ENCODE measurements at places on chromosomes 13 and 19. TPM values are rescaled to one million over a fixed set of nuclear protein-coding genes. Genes with fewer than 3 reads are reported as not detected.

CASP14 gene
- total RNA-seq = not detected

SHISA2 gene
- total RNA-seq = 8.5 TPM

PLEKHJ1 gene
- 46.5 TPM for total RNA-seq

GRCh38 chr19:45568732-45569131 is 15.9 kb downstream of the OPA3 start:
- no peaks in the 10 kb centered on the region for H3K36me3 ChIP-seq
- H3K27ac ChIP-seq = no peak overlapping the region
- DNase-seq = no peak
- no peak overlapping the region for H3K4me3 ChIP-seq

GRCh38 chr13:46751811-46752635 is 44.9 kb downstream of the ESD start:
- no peak overlapping the region for H3K4me3 ChIP-seq
- peak; percentile 16 for DNase-seq
- H3K27ac ChIP-seq = no peak overlapping the region
- no peaks in the 10 kb centered on the region for H3K4me1 ChIP-seq
- H3K36me3 ChIP-seq = peaks cover 4% of the 10 kb centered on the region

GRCh38 chr13:99542788-99543406 is 41.6 kb downstream of the TM9SF2 start:
- H3K4me1 ChIP-seq = no peaks in the 10 kb centered on the region
- peak; percentile 28 for DNase-seq
- H3K27ac ChIP-seq = no peak overlapping the region
- no peaks in the 10 kb centered on the region for H3K27me3 ChIP-seq

DNA sequence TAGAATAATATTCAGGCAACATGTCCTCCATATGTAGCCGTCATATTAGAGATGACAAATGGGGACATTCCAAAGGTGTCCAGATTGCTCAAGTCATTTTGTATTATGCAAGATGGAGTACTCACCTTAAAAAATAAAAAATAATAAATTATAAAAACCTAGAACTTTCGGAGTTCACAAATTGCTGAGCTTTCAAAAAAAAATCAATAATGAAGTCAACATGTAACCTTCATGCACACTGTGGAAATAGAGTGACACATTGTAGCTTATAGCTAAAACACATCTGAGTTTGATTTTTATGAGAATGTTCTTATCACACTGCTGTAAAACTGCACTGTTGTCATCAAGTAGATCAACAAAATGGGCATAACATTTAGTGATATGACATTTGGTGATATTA is 411.2 kb downstream of the GPC6 start:
- H3K27ac ChIP-seq = no peak overlapping the region
- H3K27me3 ChIP-seq = no peaks in the 10 kb centered on the region
- no peaks in the 10 kb centered on the region for H3K4me1 ChIP-seq
- H3K36me3 ChIP-seq = no peaks in the 10 kb centered on the region
- no peak for DNase-seq
- H3K4me3 ChIP-seq = no peak overlapping the region

- DNase-seq = no peak
- no peak overlapping the region for H3K4me3 ChIP-seq
- H3K27ac ChIP-seq = no peak overlapping the region
- no peaks in the 10 kb centered on the region for H3K27me3 ChIP-seq
Observed at GRCh38 chr13:114145722-114146121, 13.3 kb upstream of the RASA3 start.

DNA sequence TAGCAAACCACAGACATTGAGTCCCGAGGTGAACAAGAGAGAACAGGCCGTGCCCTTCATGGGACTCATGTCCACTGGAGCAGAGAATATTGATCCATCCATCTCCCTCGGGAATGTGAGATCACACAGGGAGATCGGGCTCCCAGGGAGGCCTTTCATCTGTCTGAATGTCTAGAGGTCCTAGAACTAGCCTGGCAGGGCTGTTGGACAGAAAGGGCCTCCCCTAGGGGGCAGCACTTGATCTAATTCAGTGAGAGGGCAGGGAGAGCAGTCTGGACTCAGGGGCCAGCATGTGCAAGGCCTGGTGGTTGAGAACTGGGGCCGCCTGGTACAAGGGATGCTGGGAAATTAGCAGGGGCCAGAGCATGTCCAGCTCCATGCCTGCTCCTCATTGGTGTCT is 4.3 kb downstream of the RUVBL2 start:
- peaks cover 10% of the 10 kb centered on the region for H3K4me1 ChIP-seq
- no peaks in the 10 kb centered on the region for H3K27me3 ChIP-seq
- no peak overlapping the region for H3K27ac ChIP-seq
- H3K36me3 ChIP-seq = peaks cover 28% of the 10 kb centered on the region

DNA sequence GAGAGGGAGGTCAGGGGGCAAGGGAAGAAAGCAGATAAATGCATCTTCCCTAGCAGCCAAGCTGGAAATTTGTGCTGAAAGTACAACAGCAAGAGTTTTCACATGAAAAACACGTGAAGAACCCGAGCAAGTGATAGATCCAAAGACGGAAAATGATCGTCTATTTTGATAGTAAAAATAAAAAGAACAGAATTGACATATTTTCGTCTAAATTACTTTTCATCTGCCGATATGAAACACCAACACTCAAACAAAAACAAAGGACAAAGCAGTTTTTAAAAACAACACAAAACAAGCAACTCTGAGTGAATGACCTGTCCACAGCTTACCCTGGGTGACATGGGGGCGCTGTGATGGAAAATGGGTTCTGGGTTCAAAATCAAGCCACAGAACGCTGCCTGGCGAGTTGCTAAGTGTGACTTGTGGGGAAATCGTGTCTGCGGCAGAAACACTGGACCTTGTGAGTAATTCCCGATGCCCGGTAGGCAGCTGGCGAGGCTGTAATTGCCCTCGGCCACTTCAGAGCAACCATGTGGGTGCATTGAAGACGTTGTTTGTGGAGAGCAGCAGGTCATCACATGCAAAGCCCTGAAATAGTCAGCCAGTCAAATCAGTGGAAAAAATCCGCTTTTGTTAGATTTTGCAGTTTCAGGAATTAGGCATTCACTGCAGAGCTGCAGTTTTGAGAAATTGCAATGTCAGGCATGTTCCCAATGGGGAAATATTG is 7.4 kb downstream of the SOX1 start:
- peak overlapping the region; percentile 64 for H3K27ac ChIP-seq
- peaks cover 3% of the 10 kb centered on the region for H3K36me3 ChIP-seq
- DNase-seq = no peak
- peaks cover 35% of the 10 kb centered on the region for H3K4me1 ChIP-seq
- H3K27me3 ChIP-seq = peaks cover 80% of the 10 kb centered on the region
- H3K4me3 ChIP-seq = peak overlapping the region; percentile 16

DNA sequence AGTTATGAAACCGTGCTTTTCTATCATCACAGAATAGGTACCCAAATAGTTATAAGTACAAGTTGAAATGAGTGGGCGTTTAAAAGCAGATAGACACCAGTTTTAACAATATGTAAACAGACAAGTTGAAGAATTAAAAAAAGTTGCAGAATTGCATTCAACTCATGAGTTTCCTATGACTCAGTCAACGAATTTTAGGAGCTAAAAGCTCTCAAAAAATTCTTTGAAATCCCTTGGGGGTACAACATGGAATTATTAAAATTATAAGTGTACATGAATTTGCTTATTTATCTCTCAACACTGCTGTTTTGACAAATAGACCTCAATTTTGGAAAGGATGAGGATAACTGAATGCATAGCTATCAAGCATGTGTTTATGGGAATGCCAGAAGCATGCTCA is 693.4 kb downstream of the PCDH9 start:
- no peak overlapping the region for H3K27ac ChIP-seq
- no peak for DNase-seq
- H3K4me1 ChIP-seq = no peaks in the 10 kb centered on the region
- no peaks in the 10 kb centered on the region for H3K36me3 ChIP-seq
